ENCODE measurements at places on chromosomes 1 and 21. TPM values are rescaled to one million over a fixed set of nuclear protein-coding genes. Genes with fewer than 3 reads are reported as not detected.

DNA sequence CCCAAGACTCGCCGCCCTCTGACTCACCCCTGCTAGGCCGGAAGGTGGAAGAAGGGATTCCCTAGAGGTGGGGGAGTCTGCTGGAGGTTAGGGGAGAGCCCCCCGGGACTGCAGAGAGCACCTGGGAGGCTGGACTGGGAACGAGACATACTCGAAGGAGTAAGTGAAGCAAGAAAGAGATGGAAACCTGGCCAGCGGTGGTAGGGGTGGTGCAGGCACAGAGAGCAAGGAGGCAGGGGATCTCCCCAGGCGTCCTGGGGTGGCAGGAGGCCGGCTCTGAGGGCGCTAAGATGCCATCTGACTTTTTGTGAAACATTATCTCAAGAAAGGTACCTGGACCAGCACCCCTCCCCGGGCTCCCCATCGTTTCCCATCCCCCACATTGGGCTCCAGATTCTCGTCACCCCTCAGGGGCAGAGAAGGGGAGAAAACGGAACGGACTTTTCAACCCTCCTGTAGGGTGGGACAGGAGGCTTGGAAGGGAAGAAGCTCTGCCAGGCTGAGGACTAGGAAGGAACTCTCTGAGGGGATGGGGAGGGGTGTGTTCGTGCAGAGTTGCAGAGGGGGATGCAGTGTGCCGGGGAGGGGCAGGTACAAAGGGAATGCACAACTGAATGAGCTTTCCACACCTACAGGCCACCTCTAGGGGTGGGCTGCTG, 708 bp downstream of the CHRNB2 start:
- no peak for DNase-seq

GRCh38 chr1:34360574-34360973, 183.9 kb downstream of the C1orf94 start:
- DNase-seq: no peak

GRCh38 chr1:56406821-56407220, 172.5 kb downstream of the PLPP3 start:
- DNase-seq: no peak

- DNase-seq: no peak
Measured at GRCh38 chr1:216910081-216910840, 187.0 kb upstream of the ESRRG start.

- DNase-seq: no peak
Measured at GRCh38 chr21:22374218-22374969, 1376.2 kb downstream of the NCAM2 start.

GRCh38 chr1:115544131-115544530, 97.6 kb upstream of the VANGL1 start:
- DNase-seq: no peak

- no peak for DNase-seq
Measured at GRCh38 chr1:16921391-16922185, at the start of gene CROCC. TSS of gene CROCC (plus strand) at chr1:16921931. CDS start at chr1:16922019, 88 bp downstream.

DNA sequence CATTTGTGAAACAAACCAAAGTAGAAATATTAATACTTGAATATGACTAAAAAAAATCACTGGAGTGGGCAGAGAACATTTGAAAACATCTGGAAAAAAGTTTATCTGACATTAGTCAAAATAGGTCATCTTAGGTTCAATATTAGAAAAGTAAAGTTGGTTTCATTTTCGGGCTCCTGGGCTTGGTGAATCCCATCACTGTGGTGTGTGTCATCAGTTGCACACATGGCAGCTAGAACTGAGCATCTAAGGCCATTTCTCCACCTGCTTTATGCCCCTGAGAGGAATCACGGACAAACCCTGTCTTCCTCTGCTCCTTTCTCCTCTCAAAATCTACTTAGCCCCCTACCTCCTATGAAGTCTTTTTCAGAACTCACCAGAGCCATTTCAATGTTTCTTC, 5.4 kb downstream of the HSD11B1 start:
- no peak for DNase-seq

DNA sequence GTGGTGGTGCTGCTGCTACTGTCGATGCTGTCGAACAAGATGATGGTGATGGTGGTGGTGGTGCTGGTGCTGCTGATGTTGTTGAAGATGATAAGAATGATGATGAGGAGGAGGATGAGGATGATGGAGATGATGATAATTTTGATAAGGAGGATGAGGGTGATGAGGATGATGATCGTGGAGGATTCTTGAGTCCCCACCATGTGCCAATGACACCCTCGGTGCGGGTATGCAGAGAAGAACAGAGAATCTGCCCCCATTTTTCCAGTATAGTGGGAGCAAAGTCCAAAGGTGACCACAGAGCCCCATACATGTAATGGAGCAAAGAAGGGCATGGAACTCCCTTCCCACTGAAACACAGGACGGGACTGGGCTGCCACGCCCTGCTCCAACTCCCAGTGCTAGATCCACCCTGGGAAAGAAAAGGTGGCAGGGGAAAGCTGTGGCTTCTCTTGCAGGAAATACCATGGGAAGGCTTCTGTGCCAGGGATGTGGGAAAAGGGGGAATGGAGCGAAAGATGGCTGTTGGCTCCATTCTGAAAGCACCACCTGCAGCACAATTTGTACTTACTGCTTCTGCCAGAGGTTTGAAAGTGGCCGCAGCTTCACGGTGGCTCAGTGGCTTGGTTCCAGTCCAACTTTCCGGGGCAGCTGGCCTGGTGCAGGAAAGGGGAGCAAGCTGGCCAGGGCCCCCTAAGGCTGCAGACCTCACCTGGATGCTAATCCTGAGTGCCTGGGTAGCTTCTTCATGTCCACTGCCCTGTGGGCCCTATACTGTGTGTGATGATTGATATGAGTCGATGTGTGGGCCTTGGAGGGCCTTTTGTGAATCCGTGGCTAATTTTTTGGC, 387.2 kb upstream of the VAMP3 start:
- no peak for DNase-seq

DNA sequence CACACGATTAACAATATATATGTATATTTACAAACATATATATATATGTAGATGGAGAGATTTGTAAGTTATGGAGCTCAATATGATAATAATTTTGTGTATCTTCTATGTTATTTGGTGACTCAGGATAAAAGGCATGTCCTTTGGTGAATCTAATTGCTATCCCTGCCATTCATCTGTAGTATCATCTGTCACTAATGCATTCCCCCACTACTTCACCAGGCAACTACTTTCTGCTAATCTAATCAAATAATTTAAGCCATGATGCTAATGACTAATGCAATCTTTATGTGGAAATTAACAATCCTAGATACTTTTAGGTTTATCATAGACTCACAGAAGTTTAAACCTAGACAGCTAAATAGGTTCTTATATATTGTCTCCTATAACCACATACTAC, 1074.5 kb downstream of the PLA2G4A start:
- DNase-seq: no peak

DNA sequence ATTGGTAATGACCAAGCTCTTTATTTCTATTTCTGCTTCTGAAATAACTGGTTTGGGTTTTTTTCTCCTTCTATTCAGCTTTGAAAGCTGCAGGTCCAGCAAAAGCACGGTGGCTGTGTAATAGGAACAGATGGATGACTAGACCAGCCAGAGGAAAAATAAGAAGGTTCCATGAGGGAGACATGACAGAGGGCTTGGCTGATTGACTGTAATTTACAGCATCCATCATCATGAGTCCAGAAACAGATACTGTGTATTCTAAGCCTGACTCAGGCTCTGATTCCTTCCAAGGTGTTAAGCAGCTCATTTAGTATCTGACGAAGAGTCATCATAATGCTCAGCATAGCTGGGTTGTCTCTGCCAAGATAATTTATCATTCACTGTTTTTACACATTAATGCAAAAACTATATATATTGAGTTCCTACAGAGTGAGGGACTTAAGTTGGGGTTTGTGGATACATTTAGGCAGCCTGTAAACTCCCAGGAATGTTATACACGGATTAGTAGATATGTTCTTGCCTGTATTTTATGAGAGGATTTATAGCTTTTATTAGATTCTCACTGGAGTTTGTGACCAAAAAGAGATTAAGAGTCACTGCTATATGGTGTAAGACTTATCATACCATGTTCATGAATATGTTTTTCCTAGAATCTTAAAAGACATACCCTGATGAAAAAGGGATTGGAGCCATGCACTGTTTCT, 72.6 kb downstream of the SGIP1 start:
- no peak for DNase-seq

CAPN8 gene
- not detected for total RNA-seq

CDCA8 gene
- total RNA-seq: 19.5 TPM

CD84 gene
- total RNA-seq: not detected

DNASE2B gene
- total RNA-seq: not detected

HMCN1 gene
- 1.2 TPM for total RNA-seq

GBP6 gene
- not detected for total RNA-seq

RPL11 gene
- total RNA-seq: 2,371 TPM

Data from NCI-H460 (cell line).